ENCODE measurements at places on chromosomes 3 and 15. TPM values are rescaled to one million over a fixed set of nuclear protein-coding genes. Genes with fewer than 3 reads are reported as not detected.

The CIB2 gene
- 5.7 TPM for total RNA-seq

The ERC2 gene
- total RNA-seq: not detected

The ALDH1A3 gene
- total RNA-seq: 9.6 TPM

The DPPA2 gene
- total RNA-seq: not detected

The TUSC7 gene
- total RNA-seq: not detected

The C3orf20 gene
- not detected for total RNA-seq

The TIGIT gene
- total RNA-seq: 1.4 TPM

The TFRC gene
- total RNA-seq: 65.2 TPM

The GPR156 gene
- 0.44 TPM for total RNA-seq

The RAB7A gene
- total RNA-seq: 101 TPM

The CORO2B gene
- 10.1 TPM for total RNA-seq

The LRRC57 gene
- 22.6 TPM for total RNA-seq

The TUSC2 gene
- total RNA-seq: 20.4 TPM

The IQCF5 gene
- total RNA-seq: not detected

The GP5 gene
- total RNA-seq: not detected

The IMPG2 gene
- 0.33 TPM for total RNA-seq

The CADM2 gene
- 7.0 TPM for total RNA-seq

The LRRC3B gene
- not detected for total RNA-seq

The TP63 gene
- total RNA-seq: 0.17 TPM

The CERS3 gene
- not detected for total RNA-seq

The PLS1 gene
- 0.88 TPM for total RNA-seq

The GABPB1 gene
- total RNA-seq: 14.3 TPM

The FAM107A gene
- 11.2 TPM for total RNA-seq

The MESP1 gene
- 6.0 TPM for total RNA-seq

The LSAMP gene
- 0.44 TPM for total RNA-seq

The FOXB1 gene
- not detected for total RNA-seq

The ROPN1 gene
- total RNA-seq: not detected

The TOP2B gene
- total RNA-seq: 85.7 TPM

The DOCK3 gene
- total RNA-seq: 0.33 TPM

The FSTL1 gene
- 621 TPM for total RNA-seq

The TTC14 gene
- 37.3 TPM for total RNA-seq

The MST1 gene
- 2.1 TPM for total RNA-seq

The ZNF860 gene
- 0.34 TPM for total RNA-seq

The RTP4 gene
- total RNA-seq: 2.7 TPM

The TRH gene
- total RNA-seq: not detected

The SLC6A1 gene
- total RNA-seq: not detected

The PCSK6 gene
- total RNA-seq: 4.4 TPM

The PLD1 gene
- total RNA-seq: 21.8 TPM

The HAPLN3 gene
- total RNA-seq: 6.3 TPM
